ENCODE measurements at places on chromosomes 2 and 18.

DNA sequence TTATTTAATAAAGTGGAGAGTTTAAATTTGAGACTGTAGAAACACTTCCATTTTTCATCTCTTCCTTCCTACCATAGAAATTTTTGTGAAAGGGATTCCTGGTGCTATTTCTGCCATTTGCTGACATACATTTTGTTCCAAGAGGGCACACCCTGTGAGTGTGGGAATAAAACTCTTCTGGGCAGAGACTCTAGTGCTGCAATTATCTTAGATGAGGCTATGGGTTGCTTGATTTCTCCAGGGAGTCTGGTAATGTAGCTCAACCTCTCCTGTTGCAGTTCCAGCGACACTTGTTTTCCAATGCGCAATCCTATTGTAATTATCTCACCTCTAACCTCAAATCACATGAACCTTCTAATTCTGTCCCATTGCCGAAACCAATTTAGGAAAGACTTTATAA, 60.1 kb upstream of the ZSWIM2 start:
- no peak for DNase-seq

DNA sequence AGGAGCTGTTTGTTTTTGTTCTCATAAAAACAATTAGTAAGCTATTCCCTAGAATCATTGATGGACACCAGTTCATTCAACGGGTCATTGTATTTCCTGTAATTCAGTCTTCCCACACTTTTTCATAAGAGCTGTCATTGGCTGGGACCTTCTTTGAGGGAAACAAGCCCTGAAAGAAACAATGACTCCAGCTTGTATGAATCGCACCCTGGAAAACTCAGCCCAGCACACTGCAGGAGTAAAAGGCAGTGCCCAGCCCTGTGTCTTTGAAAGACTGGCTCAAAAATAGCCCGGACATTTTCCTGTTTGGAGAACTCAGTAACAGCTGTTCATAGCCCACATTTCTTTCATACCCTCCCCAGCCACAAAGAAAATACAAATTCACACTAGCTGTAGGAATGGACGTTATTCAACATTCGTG, 81.5 kb downstream of the NCKAP5 start:
- no peak for DNase-seq

- no peak for DNase-seq
Measured at GRCh38 chr2:118183381-118183780, 95.1 kb downstream of the INSIG2 start.

- DNase-seq = no peak
Measured at GRCh38 chr2:47724221-47724981, 58.5 kb upstream of the MSH6 start.

DNA sequence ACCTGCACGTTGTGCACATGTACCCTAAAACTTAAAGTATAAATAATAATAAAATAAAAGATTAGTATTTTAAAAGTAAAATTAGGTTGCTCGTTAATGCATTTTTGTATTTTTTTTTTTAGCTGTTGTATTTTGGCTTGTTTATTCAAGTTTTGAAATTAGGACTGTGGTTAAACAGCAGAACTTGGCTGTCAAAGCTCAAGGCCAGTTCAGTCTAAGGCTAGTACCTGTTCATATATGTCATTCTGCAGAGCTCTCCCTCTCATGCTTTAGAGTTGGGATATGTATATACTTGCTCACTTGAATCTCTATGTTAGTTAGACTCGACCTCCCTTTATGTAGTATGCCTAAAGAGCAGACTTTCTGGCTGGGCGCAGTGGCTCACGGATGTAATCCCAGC, 32.7 kb downstream of the MOB4 start:
- DNase-seq = no peak

DNA sequence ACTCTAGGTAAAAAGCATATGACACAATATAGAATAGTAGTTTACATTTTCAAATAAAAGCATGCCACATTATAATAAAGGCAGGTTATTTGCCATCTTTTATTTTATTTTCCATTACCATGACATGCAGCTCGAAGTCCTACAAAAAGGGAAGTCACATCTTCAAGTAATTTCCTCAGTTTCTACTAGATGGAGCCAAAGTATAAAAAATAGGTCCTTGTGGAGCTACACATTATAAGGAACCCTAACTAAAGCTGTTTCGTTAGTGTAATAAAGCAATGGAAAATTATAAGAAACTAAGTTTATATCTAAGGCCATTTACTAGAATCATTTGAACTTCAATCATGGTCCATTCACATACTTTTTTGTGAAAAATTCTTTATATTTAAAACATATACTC, 674.5 kb downstream of the KCNJ3 start:
- no peak for DNase-seq

DNA sequence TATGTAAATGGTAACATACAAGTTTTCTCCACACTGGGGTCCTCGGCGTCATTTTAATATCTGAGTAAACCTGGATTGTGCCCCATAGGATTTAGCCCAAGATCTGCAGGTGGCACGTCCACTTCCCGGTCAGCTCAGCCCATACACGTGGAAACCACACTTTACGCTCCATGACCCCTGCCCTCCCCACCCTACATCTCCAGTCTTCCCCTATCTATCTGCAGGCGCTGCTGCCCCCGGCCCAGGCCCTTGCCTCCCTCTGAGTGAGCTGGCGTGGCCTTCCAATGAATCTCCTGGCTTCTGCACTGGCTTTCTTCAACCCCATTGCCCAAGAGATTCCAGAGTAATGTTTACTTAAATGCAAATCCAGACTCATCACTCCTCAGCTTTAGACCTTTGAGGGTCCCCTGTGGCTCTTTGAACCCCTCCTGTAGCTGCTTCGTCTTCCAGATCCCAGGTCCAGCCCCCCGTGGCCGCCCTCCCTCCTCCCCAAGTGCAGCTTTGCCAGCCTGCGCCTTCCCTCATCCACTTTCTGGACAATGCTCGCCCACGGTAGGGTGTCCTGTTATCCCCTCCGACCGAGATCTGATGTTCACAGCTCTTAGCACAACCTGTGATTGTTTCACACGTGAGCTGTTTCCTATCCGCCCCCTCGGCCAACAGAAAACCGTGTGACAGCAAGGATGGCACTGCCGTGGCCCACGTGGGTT, 421.4 kb upstream of the SALL3 start:
- no peak for DNase-seq

- DNase-seq = no peak
Measured at GRCh38 chr18:79361766-79362522, 33.8 kb upstream of the NFATC1 start.

- DNase-seq = no peak
Measured at GRCh38 chr2:144461308-144461766, 58.6 kb downstream of the ZEB2 start.

DNA sequence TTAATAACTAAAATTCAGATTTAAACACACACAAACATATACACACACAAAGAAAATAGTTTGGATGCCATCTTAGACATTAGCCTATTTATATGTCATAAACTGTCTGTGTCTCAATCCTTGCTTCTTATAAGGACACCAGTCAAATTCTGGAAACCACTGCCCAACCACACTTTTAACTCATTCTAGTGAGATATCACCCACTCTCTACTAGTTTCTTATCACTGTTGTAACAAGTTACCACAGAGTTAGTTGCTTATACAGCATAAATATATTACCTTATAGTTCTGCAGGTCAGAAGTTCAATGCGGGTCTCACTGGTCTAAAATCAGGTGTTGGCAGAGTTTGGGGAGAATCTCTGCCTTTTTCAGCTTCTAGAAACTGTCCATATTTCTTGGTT, 239.1 kb downstream of the MTX2 start:
- DNase-seq = no peak

GRCh38 chr2:170006587-170007325, 171.2 kb upstream of the MYO3B start:
- DNase-seq = no peak

GRCh38 chr2:205766779-205767359, 84.6 kb downstream of the NRP2 start:
- peak; percentile 49 for DNase-seq

DNA sequence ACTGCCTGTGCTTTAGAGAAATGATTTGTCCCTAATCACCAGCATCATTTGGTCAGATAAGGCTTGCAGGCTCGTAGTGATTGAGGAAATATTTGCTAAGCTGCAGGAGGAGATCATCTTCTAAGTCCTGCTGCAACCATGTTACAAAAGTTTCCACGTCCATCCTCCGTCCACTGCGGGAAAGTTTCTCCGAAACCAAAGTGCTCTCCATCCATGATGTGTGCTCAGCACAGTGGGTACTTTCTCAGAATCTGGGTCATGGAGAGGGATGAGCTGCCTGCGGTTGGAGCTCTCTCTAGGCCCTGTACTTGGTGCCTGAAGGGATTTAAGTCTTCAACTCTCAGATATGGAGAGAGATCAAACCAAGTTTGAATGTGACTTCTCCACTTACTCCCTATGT, 39.3 kb downstream of the IL1RL2 start:
- DNase-seq = no peak

GRCh38 chr2:202577250-202578183, 57.3 kb upstream of the FAM117B start:
- no peak for DNase-seq

DNA sequence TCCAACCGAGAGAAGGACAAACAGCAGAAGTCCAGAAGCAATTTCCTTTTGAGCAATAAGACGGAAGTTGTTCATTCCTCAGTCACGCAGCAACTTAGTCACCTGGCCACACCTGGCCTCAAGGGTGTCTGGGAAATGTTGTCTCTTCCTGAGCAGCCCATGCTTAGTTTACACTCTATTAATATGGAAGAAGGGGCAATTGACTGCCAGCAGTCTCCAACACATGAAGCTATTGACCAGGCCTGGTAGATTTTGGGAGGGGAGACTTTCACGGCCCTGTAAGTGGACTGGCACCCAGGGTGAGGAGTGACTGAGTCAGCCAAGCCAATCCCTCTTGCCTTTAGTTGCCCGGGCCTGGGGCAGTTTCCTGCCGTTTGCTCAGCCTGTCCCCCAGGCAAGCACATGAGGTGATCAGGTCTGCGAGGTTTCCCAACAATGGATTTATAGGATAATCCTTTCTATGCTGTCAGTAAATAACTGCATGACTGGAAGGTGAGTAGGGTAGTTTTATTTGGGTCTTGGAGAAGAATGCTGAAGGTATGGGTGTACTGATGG, 43.8 kb upstream of the PPP4R1 start:
- DNase-seq = no peak

DNA sequence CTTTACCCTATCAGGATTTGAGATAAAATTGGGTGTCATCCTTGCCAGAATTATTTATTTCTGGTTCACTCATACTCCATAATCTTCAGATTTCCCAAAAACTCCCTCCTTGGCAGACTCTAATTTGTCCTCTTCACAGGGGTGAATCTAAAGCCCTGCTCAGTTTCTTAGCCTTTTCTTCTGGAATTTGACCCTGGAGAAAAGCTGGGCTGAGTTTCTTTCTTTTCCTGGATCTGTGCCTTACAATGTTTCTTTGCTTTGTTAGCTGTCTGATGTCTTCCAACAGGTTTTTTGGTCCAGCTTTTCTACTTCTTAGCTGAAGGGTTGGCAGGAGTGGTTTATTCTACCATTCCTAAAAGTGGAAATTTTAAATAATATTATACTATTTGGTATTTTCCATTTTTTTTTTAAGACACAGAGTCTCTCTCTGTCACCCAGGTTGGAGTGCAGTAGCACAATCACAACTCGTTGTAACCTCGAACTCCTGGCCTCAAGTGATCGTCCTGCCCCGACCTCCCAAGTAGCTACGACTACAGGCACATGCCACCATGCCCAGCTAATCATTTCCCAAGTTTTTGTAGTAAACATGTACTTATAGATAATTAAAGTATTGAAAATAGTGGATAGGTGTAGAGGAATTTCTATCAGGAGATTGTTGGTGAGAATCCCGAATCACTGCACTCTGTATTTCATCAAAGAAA, 138.4 kb upstream of the TWIST2 start:
- no peak for DNase-seq

GRCh38 chr2:74391209-74391579, 11.1 kb upstream of the DCTN1 start:
- DNase-seq = no peak

DNA sequence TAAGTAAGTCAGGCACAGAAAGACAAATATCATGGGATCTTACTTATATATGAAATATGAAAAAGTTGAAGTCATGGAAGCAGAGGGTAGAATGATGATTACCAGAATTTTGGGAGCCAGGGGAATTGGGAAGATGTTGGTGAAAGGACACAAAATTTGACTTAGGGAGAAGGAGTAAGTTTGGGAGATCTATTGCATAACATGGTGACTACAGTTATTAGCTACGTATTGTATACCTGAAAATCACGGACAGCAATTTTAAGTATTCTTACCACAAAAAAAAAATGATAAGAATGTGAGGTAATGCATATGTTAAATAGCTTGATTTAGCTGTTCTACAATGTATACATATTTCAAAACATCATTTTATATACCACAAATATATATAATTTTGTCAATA, 94.2 kb upstream of the COL5A2 start:
- DNase-seq = no peak

GRCh38 chr2:217899231-217900009, 103.4 kb downstream of the TNS1 start:
- DNase-seq = peak; percentile 46

DNA sequence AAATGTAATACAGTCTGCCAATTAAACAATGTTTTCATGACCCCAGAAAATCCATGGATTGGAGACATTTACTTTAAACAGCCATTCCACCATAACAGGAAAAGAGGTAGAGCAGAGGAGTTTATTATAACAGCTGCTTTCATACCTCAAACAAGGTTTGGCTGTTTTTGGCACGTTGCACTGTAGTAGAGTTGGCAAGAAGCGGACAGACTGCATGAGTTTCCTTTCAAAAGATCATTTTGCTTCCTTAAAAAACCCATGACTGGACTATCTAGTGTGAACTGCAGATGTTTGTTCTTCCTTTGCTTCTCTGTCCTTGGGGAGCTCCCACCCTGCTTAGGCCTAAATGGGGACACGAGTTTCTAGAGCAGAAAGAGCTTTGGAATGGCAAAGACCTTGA, 108.5 kb upstream of the THOC1 start:
- no peak for DNase-seq

GRCh38 chr2:594297-594949, 82.8 kb downstream of the TMEM18 start:
- no peak for DNase-seq

- no peak for DNase-seq
Measured at GRCh38 chr18:13620206-13620672, 106.1 kb downstream of the FAM210A start.

- DNase-seq = no peak
Measured at GRCh38 chr2:129695496-129695895, 284.0 kb upstream of the RAB6C start.

- no peak for DNase-seq
Measured at GRCh38 chr18:9184998-9185613, 48.5 kb downstream of the ANKRD12 start.

- no peak for DNase-seq
Measured at GRCh38 chr2:70949086-70949485, 13.4 kb downstream of the ATP6V1B1 start.

DNA sequence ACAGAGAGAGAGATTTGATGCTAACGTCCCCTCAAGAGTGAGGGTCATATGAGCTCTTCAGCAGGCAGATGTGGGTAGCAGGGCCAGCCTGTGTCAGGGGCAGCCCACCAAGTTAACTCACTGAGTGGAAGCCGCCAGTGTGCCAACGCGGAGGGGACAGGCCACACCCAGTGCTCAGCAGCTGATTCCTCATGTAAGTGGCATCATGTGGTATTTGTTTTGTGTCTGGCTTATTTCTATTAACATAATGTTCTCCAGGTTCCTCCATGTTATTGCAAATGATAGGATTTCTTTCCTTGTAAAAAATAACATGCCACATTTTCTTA, 4.0 kb downstream of the IMP4 start:
- DNase-seq = no peak

All from GM19239 (cell line).